ENCODE measurements at places on chromosomes 1 and 21.
A peak's percentile ranks its signal among the peaks of the same experiment; 100 is the strongest.

DNA sequence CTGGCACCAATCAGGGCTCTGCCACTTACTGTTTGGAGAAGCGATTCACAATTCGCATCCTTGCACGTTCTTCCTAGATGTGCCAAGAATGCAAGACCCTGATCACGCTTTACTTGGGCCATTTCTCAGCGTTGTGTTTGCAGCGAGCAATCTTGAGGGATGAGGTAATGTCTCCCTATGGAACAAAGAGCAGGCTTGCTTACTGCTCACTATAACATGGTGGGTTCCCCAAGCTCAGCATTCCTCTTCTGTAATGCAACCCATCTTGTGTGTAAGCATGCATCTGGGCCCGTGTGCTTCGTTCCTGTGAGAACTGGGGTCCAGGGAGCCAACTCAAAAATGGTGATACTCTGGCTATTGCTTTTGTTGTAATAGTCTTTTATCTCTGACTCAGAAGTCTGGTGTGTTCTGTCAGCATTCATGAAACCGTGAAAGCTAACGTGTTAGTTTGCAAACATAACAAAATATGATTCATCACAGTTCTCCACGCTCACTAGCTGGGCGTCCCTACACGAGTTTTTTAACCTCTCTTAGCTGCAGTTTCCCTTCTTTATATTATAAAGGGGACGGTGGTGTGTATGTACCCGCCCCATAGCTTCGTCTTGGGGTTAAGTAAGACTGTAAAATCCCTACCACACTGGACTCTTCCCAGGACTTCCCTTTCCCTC is 33.3 kb downstream of the DNTTIP2 start:
- H3K4me1 ChIP-seq = no peaks in the 10 kb centered on the region
- peak overlapping the region; percentile 91 for H3K27ac ChIP-seq
- H3K27me3 ChIP-seq = no peaks in the 10 kb centered on the region
- peak overlapping the region; percentile 56 for H3K4me3 ChIP-seq

GRCh38 chr1:209648931-209649776 is 3.1 kb downstream of the LAMB3 start:
- no peaks in the 10 kb centered on the region for H3K27me3 ChIP-seq
- H3K4me3 ChIP-seq = no peak overlapping the region
- no peaks in the 10 kb centered on the region for H3K36me3 ChIP-seq
- H3K4me1 ChIP-seq = no peaks in the 10 kb centered on the region

DNA sequence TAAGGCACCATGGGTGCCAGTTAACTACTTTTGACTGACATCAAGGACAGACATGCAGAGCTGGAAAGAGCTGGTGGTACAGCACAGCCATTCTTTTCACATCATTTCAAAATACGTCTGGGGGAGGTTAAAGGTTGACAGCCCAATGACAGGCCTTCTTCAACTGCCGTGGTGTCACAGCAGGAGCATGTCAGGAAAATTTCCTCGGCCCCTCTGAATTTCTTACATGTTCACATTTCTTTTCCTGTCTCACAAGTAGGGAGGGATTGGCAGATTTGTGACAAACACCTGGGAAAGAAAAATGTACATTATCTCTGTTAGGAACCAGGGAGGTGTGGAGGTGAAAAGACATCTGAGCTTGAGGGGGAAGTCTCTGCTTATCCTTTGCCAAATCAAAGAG is 279.1 kb downstream of the SPATA17 start:
- H3K27ac ChIP-seq = no peak overlapping the region
- H3K27me3 ChIP-seq = no peaks in the 10 kb centered on the region
- no peaks in the 10 kb centered on the region for H3K4me1 ChIP-seq
- DNase-seq = no peak
- no peaks in the 10 kb centered on the region for H3K36me3 ChIP-seq

DNA sequence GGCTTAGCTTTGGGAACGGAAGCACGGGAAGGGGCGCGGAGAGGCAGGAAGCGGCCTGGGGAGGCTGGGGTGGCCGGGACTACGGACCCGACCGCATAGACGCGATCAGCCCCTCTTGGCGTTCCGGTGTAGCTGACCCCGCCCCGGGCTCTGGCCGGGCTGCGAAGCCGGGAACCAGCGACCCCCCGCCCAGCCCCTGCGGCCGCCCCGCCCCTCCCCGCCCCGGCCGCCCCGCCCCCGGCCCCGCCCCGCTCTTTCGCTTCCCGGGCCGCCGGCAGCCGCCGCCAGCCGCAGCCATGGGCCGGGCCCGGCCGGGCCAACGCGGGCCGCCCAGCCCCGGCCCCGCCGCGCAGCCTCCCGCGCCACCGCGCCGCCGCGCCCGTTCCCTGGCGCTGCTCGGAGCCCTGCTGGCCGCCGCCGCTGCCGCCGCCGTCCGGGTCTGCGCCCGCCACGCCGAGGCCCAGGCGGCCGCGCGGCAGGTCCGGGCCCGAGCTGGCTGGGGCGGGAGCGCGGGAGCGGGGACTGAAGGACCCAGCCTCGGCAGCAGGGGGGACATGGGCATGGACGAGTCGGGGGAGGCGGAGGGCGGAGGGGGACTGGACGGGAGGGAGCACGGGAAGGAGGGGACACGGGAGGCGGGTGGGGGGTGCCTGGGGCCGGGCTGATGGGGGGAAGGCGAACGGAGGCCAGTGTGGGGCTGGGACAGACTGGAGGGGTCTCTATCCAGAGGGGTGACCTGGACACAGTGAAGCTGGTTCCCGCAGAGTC is at the start of gene SELENON:
Gene SELENON, plus strand, starts transcription at position 259 of the 768 bp plus-strand sequence. Its CDS starts 38 bp downstream, at position 297.
- H3K27ac ChIP-seq = no peak within 1 kb of the TSS
- no peaks in the 10 kb centered on the region for H3K36me3 ChIP-seq
- H3K4me1 ChIP-seq = no peaks in the 10 kb centered on the region

DNA sequence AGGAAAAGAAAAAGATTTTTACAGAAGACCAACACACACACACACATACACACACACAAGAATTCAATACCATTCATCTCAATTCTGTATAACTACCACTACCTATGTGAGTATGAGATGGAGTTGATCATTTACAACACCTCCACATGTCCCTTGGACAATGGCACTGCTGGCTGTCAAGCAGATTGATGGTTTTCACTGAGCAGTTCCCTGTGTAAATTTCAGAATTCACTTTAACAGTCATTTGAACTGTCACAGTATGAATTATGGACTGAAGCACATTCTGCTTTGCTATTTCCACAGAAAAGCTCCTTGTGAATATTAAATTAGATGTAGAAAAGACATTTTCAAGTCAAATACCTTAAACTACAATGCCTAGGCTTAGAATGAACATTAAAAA is 14.3 kb downstream of the KCNT2 start:
- H3K4me1 ChIP-seq = no peaks in the 10 kb centered on the region
- DNase-seq = no peak
- no peaks in the 10 kb centered on the region for H3K36me3 ChIP-seq
- no peak overlapping the region for H3K27ac ChIP-seq
- H3K4me3 ChIP-seq = no peak overlapping the region

DNA sequence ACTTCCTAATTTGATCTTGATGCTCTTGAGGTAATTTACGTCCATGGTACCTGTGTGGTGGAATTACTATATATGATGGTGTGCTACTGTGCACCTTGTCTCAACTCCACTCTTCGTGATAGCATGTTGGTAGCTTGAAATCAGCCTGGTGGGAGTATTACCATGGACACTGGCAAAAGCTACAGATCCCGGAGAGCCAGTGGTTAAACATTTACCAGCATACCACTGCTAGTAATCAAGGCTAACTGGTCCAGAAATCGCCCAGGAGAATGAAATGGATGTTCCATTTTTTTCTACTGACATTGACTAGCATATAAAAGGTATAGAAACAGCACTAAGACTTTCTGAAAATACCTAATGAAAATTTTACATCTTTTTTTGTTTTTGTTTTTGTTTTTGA is 30.6 kb downstream of the ELK4 start:
- no peaks in the 10 kb centered on the region for H3K27me3 ChIP-seq
- no peak overlapping the region for H3K4me3 ChIP-seq
- no peaks in the 10 kb centered on the region for H3K4me1 ChIP-seq
- no peaks in the 10 kb centered on the region for H3K36me3 ChIP-seq
- DNase-seq = no peak

DNA sequence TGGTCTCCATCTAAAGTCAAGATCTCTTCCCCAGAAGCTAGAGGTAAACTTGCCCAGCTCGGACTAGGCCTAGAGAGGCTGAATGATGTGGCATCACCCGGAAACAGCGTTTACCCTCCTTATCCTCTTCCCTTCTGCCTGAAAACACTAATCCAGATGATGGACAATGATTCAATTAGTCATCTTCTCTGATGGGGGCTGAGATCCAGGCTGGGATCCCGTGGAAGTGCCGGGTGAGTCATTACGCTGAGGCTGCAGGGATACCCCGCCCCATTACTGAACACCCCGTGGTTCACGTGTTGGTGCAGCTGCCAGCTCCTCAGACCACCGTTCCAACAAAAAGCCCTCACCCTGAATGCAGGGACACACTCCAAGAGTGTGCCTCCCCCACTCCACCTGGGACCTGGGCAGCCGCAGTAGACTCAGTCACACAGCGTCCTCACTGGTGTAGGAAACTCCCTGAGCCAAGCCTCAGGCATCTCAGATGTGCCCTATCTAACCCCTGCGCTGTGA is 2.0 kb downstream of the S100A6 start:
- H3K36me3 ChIP-seq = no peaks in the 10 kb centered on the region
- H3K27me3 ChIP-seq = no peaks in the 10 kb centered on the region
- H3K4me3 ChIP-seq = peak overlapping the region; percentile 27
- H3K4me1 ChIP-seq = no peaks in the 10 kb centered on the region
- H3K27ac ChIP-seq = peak overlapping the region; percentile 99
- DNase-seq = peak; percentile 85

GRCh38 chr1:10663678-10664035 is 132.8 kb downstream of the CASZ1 start:
- no peaks in the 10 kb centered on the region for H3K27me3 ChIP-seq
- H3K4me1 ChIP-seq = no peaks in the 10 kb centered on the region
- H3K27ac ChIP-seq = no peak overlapping the region
- no peak overlapping the region for H3K4me3 ChIP-seq
- peak; percentile 90 for DNase-seq
- H3K36me3 ChIP-seq = no peaks in the 10 kb centered on the region

DNA sequence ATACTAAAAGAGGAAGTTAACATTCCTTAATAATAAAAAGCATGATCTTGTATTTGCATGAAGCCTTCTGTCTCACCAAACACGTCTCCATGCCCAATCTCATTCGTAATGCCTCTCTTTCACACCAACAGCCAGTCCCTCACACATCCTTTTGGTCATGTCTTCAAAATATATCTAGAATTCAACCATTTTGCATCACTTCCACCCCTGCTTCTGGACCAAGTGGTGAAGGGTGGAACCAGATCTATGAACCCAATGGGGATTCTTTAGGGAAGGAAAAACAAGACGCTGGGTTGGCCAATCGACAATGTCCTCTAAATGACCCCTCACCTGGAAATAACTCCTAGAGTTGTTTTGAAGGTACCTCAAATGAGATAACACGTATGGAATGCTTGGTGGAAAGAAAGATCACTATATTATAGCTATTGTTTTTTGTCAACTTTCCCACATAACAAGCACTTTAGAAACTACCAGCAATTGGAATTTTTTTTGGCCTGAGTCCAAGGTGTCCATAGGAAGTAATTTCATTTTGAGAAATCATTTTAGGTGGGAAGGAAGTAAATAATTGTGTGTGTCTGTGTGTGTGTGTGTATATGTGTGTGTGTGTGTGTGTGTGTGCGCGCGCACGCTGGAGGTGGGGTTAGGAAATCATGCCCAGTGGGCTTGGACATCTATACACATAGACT is at the start of gene KCNA10:
Gene KCNA10, minus strand, starts transcription at position 51 of the 686 bp plus-strand sequence. CDS start 388 bp downstream, outside the sequence.
- no peak within 1 kb of the TSS for H3K4me3 ChIP-seq
- no peaks in the 10 kb centered on the region for H3K4me1 ChIP-seq
- DNase-seq = no peak
- no peak within 1 kb of the TSS for H3K27ac ChIP-seq

DNA sequence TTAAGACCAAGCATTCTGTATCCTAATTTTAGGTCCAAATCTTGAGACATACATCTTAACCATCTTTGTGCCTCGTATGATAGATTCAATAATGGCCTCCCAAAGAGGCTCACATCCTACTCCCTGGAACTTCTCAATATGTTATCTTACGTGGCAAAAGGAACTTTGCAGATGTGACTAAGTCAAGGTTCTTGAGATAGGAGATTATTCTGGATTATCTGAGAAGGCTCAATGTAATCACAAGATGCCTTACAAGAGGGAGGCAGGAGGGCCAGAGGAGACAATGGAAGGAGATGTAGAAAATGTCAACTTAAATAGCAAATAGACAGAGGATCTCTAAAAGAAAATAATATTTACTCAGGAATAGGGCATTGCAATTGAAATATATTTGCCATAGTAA is 548.9 kb downstream of the MATN1 start:
- H3K27me3 ChIP-seq = peaks cover 2% of the 10 kb centered on the region
- H3K4me1 ChIP-seq = no peaks in the 10 kb centered on the region
- no peak overlapping the region for H3K4me3 ChIP-seq
- no peaks in the 10 kb centered on the region for H3K36me3 ChIP-seq
- DNase-seq = no peak

DNA sequence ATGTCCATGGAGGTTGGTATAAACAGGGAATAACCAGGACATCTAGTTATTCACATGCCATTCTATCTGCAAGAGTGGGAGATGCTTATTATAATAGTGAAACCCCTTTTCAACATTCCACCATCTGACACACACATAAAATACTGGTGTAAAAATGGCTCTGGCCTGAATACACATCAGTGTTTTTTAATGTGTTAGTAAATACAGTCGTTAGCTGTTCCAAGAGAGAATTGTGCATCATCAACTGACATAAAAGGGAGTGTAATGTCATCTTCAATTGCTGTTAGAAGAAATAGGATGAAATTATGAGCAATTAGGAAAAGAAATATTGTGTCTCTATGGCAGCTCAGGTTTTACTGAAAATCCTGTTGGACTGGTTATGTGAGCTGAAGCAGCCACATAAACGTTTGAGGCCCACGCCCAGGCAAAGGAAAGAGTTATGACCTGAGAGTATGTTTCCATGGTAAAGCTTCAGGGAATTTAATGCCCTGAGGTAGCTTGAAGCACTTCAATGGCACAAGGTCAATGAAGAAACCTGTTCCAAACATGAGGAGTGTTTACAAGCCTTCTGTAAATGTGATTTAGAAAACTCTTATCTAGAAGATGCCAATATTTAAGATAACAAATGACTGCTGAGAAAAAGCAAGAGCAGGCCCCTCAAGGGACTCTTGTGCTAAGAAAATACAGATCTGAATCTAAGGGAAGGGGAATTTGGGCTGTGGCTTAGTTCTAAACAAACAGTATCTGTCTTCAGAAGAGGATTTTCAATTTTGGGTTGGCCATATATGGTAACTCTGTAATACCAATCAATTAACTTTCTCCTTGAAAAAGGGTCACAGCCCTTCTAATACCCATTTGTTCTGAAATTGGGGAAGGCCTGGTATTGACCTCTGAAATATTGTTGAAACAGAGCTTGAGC is 384.3 kb downstream of the SEC16B start:
- no peak overlapping the region for H3K27ac ChIP-seq
- H3K4me1 ChIP-seq = no peaks in the 10 kb centered on the region
- H3K4me3 ChIP-seq = no peak overlapping the region
- DNase-seq = no peak

Measured in aorta (tissue), 5 donors.